Fibroblast of upper back skin (primary cell): ENCODE measurements at places on chromosomes 4 and X.

- DNase-seq = no peak
Observed at GRCh38 chrX:139199933-139200332, 330.6 kb upstream of the F9 start.

DNA sequence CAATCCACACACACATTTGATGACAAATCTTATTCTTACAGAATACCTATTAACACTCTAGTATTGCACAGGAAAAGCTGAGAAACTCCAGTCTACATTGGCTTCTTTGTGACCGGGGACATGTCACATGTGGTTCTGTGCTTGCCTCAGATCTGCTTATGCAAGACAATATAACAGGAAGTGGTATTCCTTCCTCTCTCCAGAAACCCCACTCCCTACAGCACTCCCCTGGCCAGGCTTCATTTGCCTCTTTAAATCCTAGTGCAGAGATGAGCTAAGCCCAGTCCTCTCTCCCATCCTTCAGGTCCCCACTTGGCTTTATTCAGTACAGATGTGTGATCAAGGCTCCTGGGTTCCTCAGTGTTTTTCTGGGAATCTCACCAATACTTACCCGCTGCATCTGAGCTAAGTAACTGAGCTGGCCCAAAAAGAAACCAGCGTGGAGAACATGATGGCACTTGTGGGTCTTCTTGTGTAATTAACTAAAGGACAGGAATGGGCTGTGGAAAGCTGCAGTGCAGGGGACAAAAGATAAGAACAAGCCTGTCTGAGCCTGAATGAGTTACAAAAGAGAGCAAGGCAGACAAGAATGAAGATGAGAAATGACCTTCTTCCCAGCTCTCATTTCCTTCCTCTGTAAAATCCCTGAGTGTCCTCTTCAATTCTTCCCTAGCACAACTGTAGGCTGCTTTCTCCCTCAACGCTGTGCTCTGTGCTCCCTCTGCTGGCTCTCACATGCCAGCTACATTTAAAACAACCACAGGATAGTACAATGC is 105.6 kb downstream of the HNRNPD start:
- peak; percentile 48 for DNase-seq

- DNase-seq = peak; percentile 27
Observed at GRCh38 chrX:68895341-68895755, 66.5 kb downstream of the EFNB1 start.

- DNase-seq = no peak
Observed at GRCh38 chrX:111375747-111376146, 36.2 kb downstream of the DCX start.

DNA sequence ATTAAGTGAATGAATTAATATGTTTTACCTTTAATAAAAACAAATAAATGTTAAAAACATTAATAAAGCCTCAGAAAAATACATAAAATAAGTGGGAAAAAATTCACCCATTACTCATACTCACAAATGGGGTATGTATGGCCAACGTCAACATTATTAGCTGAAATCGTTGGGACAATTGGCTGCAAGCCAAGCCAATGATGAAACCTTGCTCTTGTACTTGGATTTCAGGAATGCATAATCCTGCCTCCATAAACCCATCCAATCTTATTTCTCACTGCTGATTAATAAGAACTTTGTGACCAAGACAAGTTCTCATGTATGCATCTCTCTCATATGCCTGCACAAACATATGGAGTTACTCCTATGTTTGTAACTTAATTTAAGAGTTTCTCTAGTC is 35.3 kb upstream of the ADAMTS3 start:
- peak; percentile 65 for DNase-seq

DNA sequence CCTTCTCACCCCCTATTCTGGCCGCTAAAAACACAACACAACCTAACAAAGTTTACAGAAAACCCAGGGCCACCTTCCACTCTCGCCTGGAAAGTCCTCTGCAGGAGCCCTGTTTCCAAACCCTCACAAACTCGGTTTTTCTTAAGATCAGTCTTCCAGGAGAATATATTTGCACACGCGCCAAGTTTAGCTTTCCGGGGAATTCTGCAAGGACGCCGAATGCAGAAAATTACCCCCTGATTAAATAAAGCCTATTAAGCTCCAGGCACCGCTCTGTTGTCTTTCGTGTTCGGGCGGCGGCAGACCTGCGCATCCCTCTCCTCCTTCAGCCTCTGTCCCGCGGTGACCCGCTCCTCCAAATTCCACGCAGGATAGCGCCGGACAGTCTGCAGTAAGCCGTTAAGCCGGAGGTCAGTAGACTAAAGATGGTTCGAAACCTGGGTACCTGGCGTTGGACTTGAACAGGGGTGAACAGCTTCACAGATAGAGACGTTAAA is 5.0 kb downstream of the MSX1 start:
- no peak for DNase-seq

GRCh38 chr4:77147079-77147782 is 9.8 kb upstream of the CCNG2 start:
- no peak for DNase-seq

DNA sequence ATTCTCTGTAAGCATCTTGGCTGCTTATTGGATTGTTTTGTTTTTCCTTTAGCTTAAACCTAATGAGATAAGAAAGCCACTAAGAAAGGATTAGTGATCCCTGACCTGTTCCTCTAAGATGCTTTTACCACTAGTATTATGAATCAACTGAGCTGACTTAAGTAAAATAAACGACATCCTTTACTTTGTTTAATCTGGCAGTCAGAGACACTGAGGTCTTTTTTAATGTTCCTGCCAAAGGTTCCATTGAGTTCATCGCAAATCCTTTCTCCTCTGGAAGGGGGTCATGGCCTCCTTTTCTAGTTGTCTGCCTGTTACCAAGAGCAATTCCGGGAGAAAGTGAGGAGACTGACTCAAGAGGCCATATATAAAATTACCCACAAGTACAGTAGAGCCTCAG is 1038.3 kb upstream of the SLIT2 start:
- peak; percentile 45 for DNase-seq

GRCh38 chr4:122932763-122933162 is 10.4 kb upstream of the NUDT6 start:
- DNase-seq = no peak

DNA sequence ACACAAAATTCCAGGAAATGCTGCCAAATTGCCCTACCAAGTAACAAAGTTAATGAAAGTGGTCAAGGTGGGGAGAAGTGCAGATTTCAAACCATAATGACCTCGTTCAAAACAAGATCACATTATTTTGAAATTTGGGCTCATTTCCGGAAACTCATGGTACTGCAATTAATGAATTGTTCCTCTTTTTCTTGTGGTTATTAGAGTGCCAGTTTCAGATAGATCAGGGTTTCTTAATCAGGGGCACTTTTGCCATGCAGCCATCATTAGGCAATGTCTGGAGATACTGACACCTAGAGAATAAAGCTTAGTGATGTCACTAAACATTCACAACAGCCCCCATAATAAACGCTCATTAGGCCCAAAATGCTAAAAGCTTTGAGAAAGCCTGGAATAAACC is 381.5 kb upstream of the GALNT7 start:
- DNase-seq = no peak

- DNase-seq = peak; percentile 25
Observed at GRCh38 chrX:37825215-37825842, 22.0 kb downstream of the DYNLT3 start.

DNA sequence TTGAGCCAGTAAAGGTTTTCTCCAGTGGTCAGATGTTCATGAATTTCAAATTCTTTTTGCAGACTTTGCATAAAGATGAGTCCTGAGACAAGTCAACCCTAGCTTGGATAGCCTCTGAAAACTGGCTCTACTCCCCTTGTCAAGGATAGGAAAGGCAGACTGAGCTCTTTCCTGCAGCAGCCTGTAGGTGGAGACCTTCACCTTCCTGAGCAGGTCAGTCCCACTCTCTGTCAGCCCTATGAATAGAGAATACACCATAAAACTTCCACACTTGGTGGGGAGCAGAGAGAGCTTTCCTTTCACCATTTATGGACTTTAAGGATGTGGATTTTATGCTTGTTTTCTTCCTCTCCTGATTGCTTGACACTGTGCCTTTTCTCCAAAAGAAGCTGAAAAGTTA is 41.9 kb downstream of the PCDH19 start:
- peak; percentile 18 for DNase-seq

- DNase-seq = peak; percentile 23
Observed at GRCh38 chr4:163536091-163536490, 41.6 kb downstream of the TMA16 start.

GRCh38 chr4:48196758-48197504 is 62.9 kb upstream of the TXK start:
- no peak for DNase-seq

DNA sequence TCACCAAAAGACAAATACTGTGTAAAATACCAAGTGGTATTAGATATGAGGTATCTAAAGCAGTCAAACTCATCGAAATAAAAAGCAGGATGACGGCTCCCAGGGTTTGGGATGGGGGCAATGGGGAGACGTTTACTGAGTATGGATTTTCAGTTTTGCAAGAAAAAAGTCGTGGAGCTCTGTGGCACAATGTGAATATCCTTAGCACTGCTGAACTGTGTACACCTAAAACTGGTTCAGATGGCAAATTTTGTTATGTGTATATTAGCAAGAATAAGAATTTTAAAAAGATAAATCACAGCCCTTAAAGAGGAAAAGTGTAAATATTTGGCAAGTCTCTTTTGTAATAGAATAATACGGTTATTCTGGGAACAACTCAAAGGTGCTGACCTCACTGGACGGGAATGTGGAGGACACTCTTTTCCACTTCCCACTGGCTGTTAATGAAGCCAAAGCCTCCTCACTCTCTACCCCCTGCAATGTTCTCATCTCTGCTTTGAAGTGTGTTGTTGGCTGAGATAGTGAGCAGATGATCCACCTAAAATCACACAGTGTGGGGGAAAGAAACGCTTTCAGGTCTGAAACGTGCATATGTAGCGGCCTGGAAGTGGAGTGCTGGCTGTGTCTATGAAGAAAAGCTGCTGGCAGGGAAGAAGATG is 49.2 kb downstream of the SEL1L3 start:
- peak; percentile 88 for DNase-seq

DNA sequence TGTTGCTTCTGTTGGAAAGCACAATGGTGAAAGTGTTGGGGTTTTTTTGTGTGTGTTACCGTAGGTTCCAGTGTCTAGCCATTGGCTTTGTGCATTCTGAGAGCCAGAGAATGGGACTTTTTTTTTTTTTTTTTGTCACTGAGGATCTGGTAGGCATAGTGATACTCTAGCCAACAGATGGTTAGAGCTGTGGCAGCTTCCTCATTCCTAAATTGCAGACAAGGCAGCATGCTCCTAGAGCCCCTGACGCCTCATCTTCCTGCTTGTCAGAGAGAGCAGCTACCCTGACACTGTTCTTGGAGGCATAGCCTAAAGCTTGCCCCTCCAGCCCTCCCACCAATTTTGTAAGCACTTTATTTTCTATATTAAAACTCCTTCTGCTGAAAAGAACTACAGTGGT is 27.0 kb downstream of the ARHGEF9 start:
- no peak for DNase-seq

DNA sequence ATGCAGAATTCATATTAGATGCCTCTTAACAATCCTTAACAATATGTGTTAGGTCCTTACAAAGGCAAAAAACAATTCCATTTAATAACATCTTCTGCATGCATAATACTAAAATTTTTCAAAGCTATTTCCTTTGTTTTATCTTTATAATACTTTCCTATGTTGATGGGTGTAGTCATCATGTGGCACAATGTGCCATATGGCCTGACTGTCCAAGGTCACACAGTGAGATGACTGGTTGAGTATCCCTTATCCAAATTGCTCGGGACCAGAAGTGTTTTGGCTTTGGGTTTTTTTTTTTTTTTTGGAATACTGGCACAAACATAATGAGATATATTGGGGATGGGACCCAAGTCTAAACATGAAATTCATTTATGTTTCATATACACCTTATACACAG is 77.7 kb downstream of the NR3C2 start:
- no peak for DNase-seq

DNA sequence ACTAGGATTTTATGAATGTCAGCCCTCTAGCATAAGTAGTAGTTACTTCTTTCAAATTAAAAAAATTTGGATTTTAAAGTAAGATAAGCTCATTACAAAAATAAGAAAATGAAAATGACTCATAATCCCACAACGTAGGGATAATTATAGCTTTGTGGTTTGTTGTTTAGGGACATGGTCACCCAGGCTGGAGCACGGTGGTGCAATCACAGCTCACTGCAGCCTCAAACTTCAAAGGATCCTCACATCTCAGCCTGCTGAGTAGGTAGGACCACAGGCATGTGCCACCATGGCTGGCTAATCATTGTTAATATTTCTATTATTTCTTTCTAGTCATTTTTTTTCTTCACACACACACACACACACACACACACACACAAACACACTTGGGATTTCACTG is 57.6 kb downstream of the PLAC1 start:
- DNase-seq = peak; percentile 73

GRCh38 chr4:751676-752075 is 46.0 kb downstream of the PCGF3 start:
- DNase-seq = no peak

DNA sequence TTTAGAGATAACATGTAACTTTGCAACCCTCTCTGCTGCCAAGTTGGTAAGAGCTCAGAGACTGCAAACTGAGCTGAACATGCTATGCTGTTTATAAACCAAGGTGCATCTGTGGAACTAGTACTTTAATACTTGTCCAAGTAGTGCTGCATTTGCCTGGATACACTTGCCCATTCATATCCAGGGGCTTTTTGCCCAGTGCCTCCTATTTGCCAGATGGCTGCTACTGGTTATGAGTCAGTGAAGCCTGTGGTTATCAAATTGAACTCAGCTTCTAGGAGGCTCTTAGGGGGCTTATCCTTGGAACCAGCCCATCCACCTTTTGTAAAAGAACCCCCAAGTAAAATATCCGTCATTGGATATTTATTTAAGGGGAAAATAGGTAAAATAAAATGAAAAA is 79.6 kb downstream of the AFF2 start:
- no peak for DNase-seq
